ENCODE measurements at places on chromosomes 12 and 14.

GRCh38 chr12:52442600-52443061 lies 8.5 kb upstream of the KRT75 start:
- no peak for DNase-seq

DNA sequence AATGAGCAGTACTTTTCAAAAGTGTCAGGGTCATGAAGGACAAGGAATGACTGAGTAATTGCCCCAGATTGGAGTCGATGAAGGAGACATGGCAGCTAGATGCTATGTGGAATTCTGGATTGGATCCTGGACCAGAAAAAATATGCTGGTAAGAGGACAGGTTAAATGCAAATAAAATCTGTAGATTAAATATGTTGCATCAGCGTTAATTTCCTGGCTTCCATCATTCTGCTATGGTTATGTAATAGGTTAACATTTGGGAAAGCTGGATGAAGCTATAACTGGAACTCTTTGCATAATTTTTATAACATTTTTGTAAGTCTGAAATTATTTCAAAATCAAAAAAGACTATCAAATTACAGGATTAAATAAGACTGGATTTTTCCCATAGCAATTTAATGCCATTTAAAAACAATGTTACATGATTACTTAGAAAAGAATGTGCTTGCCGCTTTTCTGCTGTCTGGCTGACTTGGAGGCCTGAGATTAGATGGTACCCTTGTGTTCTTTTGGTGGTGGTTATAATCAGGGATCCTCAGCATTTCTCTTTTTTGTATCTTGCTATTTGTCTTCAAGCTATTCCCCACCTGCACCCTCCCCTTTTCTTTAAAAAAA lies 65.1 kb downstream of the FBXW8 start:
- DNase-seq: no peak

DNA sequence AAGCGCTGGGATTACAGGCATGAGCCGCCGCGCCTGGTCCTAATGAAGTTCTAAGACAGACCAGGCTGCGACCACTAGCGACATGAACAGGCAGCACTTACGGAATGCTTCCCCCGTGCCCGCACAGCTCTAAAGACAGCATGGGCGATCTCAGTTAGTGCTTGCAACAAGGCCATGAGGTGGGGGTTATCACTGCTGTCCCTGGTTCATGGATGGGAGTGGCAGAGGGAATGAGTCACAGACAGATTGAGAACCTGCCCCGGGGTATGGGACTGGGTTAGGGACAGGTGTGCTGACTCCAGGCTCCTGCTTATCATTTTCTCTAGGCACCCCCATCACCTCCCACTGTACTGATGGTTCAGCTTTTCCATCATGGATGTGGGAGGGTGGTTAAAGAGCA lies 160.9 kb downstream of the VRK1 start:
- DNase-seq: no peak

DNA sequence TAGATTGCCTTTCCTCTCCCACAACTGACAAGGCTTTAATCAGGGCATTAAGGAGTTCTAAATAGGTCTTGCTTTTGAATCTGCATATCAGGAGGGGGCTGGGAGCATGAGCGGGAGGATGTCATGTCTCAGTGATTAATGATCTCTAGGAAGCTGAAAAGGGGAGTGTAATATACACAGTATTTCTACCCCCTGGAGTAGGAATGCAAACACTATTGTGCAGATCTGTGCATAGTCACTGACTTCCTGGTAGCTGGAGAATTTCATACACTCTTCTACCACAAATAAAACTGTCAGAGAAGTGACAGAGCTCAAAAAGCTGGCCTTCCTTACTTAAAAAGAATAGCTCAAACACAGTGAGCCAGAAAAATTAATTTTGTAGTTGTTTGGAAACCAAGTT lies 65.8 kb downstream of the RIC8B start:
- DNase-seq: no peak

DNA sequence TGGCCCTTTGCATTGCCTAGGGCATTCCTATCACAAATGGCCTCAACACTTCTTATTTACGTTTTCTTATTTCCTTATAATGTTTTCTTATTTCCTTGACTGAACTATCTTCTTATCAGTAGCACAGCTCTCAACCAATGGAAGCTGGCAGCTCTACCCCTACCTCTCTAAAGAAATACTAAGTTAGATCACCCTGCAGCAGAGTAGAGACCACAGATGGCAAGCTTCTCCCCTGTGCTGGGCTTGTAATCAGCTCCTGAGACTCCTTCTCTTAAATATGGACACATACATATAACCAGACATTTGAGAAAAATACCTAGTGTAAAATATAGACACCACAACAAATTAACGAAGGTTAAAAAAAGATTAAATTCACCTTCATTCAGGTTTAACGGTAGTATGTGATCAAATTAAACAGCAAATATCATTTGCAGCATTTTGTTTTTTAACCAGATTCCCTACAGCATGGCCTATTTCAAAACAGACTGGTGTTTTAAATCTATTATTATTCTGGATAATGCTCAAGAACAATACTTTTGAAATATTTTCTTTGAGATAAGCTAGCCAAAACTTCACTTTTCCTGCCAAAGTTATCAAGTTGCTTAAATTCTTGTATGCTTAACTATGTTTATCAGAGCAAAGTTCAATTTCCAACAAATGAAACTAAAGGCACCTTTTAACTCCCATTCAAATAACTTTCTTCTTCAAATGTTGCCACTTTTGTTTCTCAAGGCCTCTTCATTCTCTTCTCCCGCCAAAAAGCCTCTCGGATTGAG lies 54.3 kb downstream of the SLC41A2 start:
- DNase-seq: no peak

- DNase-seq: peak; percentile 81
Observed at GRCh38 chr14:105045710-105046326, 19.4 kb downstream of the GPR132 start.

GRCh38 chr14:105911006-105911847 lies 384.8 kb downstream of the TMEM121 start:
- no peak for DNase-seq

DNA sequence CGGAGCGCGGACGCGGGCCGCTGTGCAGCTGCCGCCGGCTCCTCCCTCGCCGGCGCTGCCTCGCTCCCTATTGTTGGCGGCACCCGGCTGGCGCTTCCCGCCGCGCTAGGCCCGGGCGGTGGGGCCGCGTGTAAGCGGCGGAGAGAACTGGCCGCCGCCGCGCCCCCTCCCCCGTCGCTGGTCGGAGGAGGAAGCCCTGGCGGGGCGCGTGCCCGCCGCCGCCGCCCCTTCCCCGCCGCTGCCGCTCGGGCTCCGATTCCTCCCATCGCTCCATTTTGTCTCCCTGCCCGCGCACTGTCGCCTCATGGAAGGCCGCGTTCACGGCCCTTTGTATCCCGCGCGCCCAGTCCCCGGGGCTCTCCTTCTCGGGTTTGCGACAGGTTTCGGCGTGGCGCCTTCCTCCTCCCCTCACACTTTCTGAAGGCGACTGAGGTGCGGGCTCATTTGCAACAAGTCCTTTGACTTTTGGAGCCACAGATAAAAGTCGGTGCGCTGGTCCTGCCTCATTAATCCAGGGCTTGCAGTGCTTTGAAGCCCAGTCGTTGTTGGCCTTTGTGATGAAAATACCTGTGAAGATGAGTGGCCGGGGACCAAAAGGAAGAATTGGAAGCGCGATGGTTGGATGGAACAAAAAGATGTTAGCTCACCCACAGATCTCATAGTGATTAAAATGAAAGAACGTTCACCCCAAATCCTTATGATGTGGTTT lies 707 bp downstream of the CPSF6 start:
- no peak for DNase-seq

- DNase-seq: no peak
Observed at GRCh38 chr12:80766897-80767296, 50.2 kb downstream of the MYF5 start.

- DNase-seq: no peak
Observed at GRCh38 chr12:54428050-54429013, 9.3 kb upstream of the ITGA5 start.

- no peak for DNase-seq
Observed at GRCh38 chr14:99316281-99317163, 44.5 kb upstream of the BCL11B start.

GRCh38 chr12:27229367-27229766 lies 14.7 kb upstream of the STK38L start:
- DNase-seq: no peak

GRCh38 chr12:132399092-132400010 lies 70.0 kb upstream of the GALNT9 start:
- no peak for DNase-seq

- no peak for DNase-seq
Observed at GRCh38 chr14:91324606-91325575, 80.4 kb upstream of the GPR68 start.

GRCh38 chr14:100032738-100033137 lies 32.5 kb upstream of the EVL start:
- DNase-seq: no peak

GRCh38 chr14:95348395-95349080 lies 28.8 kb upstream of the CLMN start:
- no peak for DNase-seq
